ENCODE measurements at places on chromosomes 12 and 14.

DNA sequence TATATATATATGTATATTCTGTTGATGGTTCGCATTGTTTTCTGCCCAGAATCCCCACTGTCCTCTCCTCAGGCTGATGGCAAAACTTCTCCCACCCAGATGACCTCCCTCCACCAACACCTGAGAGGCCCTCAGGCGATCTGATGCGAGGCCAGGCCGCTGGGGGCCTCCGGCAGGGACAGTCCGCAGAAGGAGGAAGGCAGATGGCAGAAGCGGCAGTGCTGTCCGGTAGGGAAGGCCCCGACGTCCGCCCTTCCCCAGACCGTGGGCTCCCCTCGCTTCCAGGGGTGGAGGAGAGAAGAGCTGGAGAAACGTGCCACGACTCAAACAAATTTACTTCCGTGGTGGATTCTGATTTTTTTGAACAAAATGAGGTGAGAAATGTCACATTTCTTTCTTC, 178.3 kb upstream of the RGS6 start:
- DNase-seq: no peak

- no peak for DNase-seq
Measured at GRCh38 chr12:51293696-51294095, 23.5 kb upstream of the SMAGP start.

DNA sequence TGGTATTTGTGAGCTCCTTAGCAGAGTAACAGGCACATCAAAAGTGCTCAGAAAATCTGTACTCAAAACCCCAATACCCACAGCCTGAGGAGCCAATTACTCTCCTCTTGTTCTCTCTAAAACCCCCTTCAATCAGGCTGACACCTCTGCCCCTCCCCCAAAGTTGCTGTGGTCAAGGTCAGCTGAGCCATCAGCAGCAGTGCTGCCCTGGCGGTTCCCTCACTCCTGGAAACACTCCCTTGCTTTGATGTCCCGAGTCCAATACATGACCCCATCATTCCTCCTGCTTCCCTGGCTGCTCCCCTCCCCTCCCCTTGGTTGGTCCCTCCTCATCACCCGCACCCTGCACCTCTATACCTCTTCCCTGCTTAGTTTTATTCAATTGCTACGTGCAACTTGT, 57.2 kb upstream of the C14orf132 start:
- no peak for DNase-seq

GRCh38 chr12:38736821-38737220, 168.6 kb downstream of the CPNE8 start:
- DNase-seq: no peak

DNA sequence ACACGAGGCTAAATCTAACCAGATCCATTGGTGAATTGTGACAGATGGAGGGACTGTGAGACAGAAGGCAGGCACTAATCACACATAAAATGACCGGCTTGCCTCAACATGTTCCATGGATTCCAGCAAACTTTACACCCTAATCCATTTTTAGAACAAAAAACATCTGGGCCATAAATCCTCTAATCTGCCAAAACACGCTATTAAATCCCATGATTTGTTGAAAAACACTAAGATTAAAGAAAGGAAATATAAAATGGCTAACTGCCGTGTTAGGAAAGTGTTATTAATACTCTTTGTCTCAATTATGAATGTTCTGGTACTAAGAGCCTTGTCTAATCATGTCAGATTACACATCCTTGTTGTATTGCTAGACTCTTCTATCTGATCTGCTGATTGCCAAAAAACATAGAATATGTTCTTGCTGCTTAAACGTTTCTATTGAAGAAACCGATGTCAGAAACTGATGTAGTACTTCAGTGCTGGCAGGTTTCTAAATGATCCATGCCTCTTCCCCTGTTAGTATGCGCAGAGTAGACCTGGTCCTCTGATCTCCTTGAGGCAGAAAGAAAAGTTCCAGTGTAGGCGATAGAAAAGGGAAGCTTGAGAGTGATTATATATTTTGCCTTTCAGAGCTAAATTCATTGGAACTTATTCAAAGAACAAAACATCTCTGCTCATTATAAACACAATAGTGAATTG, 384.9 kb downstream of the SOX5 start:
- DNase-seq: no peak

GRCh38 chr12:52044292-52044983, 6.8 kb upstream of the NR4A1 start:
- no peak for DNase-seq

DNA sequence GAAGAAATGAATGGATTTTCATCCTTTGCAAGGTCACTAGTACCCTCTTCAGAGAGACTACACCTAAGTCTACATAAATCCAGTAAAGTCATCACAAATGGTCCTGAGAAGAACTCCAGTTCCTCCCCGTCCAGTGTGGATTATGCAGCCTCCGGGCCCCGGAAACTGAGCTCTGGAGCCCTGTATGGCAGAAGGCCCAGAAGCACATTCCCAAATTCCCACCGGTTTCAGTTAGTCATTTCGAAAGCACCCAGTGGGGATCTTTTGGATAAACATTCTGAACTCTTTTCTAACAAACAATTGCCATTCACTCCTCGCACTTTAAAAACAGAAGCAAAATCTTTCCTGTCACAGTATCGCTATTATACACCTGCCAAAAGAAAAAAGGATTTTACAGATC, 40.8 kb downstream of the SPATA7 start:
- no peak for DNase-seq

GRCh38 chr12:128857133-128857763, 4.0 kb downstream of the GLT1D1 start:
- no peak for DNase-seq

DNA sequence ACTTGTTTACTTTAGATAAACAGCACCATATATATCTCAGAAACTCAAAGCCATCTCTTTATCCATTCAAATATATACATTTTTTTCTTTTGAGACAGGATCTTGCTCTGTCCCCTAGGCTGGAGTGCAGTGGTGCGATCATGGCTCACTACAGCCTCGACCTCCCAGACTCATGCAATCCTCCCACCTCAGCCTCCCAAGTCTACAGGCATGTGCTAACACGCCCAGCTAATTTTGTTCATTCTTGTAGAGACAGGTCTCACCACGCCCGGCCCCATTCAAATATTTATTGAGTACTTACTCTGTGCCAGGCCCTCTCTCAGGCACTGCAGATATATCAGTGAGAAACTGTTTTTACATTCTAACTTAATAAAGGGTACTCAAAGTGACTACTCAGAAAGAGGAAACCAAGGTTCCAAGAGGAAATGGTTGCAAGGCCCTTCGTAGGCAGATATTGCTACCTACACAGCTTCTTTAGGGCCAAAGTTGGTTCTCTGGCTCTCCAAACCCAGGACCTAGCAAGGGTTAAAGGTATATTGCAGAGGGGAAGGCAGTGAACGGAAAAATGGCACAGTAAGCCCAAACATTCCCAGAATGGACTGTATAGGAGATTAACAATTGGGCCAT, 2.9 kb downstream of the ATXN3 start:
- DNase-seq: no peak

- DNase-seq: no peak
Measured at GRCh38 chr12:112602150-112602549, 183.4 kb downstream of the PTPN11 start.

DNA sequence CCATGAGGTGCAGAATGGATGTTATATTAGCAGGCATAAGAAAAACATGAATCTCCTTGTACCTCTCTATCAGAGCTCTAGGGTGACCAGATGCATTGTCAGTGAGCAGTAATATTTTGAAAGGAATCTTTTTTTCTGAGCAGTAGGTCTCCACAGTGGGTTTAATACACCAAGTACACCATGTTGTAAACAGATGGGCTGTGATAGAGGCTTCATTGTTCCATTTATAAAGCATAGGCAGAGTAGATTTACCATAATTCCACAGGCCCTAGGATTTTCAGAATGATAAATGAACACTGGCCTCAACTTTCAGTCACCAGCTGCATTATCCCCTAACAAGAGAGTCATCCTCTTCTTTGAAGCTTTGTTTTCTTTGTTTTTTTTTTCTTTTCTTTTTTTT, 185.2 kb downstream of the ERC1 start:
- DNase-seq: no peak

GRCh38 chr14:92952481-92953298, 29.7 kb downstream of the CHGA start:
- DNase-seq: no peak

DNA sequence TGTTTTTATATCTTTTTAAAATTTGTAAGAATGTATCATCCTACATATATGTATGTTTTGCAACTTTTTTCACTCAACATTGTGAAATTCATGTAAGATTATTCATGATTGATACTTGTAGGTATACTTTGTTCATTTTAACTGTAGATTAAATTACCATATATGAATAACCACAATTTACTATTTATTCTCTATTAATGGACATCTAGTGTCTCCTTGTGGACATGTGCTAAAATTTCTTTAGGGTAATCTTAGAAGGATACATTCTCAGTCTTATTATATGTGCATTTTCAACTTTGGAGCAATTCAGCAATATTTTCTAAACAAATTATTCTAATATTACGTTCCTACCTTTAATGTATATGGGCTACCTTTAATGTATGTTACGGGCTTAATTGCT, 192.4 kb downstream of the FUT8 start:
- no peak for DNase-seq

DNA sequence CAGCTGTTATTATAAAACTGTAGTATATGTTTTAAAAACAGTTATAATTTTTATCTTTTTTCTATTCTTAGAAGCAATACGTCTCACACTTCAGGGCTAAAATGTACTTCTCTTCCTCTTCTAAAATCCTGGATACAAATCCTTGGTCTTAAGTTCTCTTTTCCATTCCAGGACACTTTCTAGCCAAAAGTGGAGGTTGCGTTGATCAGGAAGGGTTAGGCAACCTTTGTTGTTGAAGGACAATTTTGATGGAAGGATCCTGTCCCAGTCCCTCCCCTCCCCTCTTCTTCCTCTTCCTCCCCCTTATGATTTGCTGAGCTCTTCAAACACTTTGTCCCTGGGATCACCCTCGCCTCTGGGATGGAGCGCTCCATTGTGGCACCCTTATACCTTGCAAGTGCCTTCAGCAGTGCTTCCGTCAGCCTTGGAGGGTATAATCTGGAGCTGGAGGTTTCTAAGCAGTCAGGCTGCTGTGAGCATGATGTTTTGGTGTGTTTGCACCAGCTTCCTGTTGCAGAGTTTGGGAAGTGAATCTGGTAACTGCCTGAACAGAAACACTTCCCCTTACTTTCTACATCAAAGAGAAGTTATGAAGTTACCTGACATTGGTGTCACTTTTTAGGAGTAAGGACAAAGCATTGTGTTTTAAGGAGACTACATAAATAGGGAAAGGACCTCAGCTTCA, 87.4 kb upstream of the SLC38A2 start:
- DNase-seq: no peak

- peak; percentile 54 for DNase-seq
Measured at GRCh38 chr12:52740584-52740983, 36.6 kb downstream of the KRT76 start.

DNA sequence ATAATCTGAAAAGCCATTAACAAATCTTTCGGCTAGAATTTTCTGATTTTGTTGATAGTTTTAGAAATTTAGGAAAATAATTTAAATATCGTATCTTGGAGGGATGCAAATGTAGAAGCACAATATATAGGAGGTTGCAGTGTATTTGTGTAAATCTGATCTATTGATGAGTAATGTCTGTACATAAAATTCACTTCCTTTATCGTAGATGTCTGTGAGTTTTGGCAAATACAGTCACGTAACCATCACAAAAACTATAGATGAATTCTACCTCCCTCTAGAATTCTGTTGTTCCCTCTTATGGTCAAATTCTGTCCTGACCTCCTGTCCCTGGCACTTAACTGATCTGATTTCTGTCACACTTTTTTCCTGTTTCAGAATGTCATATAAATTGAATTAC, 151.8 kb downstream of the FUT8 start:
- no peak for DNase-seq

DNA sequence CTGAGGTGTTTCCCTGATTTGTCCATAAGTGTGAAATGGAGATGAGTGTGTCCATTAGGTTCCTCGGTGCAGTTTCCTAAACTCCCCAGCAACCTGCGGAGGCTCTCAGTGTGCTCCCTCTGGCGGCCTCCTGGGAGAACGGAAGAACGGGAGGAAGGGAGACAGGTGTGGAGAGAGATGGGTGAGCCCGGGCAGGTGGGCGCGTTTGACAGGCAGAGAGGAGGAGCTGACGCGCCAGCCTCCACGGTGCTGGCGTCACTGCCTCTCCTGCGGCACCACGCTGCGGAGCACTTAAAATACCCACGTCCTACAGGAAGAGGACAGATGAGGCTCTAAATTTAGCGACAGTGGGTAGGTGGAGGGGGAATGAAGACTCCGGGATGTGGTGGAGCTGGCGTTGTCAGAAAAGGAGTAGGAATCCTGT, 26.8 kb upstream of the PEX5 start:
- no peak for DNase-seq

DNA sequence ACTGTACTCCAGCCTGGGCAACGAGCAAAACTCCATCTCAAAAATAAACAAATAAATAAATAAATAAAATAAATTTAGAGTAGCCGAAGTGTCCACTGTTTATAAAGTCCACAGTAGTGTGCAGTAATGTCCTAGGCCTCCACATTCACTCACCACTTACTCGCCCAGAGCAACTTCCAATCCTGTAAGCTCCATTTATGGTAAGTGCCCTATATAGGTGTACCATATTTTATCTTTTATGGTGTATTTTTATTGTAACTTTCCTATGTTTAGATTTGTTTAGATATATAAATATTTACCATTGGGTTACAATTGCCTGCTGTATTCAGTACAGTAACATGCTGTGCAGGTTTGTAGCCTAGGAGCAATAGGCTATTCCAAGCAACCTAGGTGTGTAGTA, 37.9 kb upstream of the GPRC5A start:
- DNase-seq: no peak

GRCh38 chr14:103782376-103782775, 65.0 kb downstream of the PPP1R13B start:
- no peak for DNase-seq

DNA sequence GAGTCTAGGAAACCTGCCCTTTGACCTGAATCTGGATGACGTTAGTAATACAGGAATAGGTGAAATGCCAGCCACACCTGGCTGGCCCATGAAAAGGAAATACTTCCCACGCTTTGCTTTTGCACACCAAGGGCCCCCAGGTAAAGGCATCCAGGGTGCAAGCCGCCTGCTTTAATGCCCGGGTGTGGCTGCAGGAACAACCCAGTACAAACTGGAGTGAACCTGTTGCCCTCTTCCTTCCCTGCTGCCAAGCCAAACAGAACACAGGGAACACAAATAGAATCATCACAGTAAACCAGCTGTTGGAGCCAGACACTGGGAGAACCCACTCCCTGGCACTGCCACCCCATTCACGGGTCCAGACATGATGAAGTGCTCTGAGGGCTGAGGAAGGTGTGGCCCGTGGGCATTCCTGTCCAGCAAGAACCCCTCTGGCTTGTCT, 24.2 kb upstream of the FOS start:
- DNase-seq: no peak

Data from NCI-H1436 treated with DMSO at 0.1 percent for 48 hours (cell line).